ENCODE measurements at places on chromosomes 5 and 9. TPM values are rescaled to one million over a fixed set of nuclear protein-coding genes. Genes with fewer than 3 reads are reported as not detected.

Gene PRELID1
- 34.6 TPM for total RNA-seq

Gene VPS13A
- 45.9 TPM for total RNA-seq

Gene OSMR
- 2.0 TPM for total RNA-seq

Gene CHSY3
- 41.0 TPM for total RNA-seq

- no peak for DNase-seq
Observed at GRCh38 chr9:103900466-103900865, 193.6 kb upstream of the SMC2 start.

DNA sequence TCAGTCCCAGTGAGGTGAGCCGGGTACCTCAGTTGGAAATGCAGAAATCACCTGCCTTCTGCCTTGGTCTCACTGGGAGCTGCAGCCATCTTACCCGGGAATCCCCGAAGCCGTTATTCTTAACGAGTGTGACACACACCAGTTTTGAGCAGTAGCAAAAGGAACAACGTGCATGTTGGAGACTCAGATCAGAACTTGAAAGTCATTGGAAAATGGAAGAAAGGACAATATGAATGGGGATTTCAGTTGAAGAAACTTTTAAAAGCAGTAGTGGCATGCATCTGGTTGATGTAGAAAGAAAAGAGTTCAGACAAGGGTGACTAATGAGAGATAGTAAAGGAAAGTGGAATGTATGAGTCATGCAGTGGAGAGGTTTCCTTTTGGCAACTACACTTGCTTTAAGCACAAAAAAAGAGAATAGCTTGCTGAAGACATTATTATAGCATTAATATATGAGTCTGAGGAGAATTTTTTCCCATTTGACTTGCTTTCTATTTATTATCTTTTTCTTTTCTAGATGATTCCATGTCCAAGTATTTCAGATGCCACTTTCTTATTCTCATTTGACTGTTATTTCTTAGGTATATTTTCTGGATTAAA, 44.4 kb upstream of the ANKDD1B start:
- no peak for DNase-seq

- DNase-seq, result no peak
Observed at GRCh38 chr5:58615972-58616371, 33.1 kb downstream of the RAB3C start.

DNA sequence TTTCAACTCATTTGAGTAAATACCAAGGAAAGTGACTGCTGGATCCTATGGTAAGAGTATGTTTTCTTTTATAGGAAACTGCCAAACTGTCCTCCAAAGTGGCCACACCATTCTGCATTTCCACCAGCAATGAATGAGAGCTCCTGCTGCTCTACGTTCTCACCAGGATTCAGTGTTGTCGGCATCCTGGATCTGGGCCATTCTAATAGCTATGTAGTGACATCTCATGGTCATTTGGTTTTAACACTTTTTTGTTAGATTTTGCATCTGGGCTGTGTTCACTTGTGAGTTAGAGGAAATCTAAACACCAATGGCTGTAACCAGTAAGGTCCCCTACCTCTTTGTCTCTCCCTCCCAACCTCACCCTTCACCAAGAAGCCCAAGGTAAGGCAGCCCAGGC, 115.9 kb downstream of the ATPSCKMT start:
- no peak for DNase-seq

DNA sequence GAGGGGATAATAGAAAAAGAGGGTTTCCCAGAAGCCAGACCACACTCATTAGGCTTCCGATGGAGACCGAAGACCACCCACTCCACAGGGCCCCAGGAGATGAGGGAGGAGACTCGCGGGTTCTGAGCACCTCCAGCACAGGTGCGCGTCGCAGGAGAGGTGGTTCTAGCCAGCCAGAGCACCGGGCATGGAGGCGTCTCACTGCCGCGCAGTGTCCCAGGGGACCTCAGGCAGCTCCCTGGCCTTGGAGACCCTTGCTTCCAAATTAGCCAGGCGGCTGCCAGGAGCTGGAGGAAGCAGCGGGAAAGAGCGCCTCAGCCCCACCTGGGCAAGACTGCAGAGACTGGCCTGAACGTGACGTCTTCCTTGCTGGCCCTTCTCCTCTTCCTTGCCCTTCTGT, 115.4 kb upstream of the FBXL7 start:
- no peak for DNase-seq

- DNase-seq, result no peak
Observed at GRCh38 chr5:87877023-87877422, 391.6 kb downstream of the TMEM161B start.

GRCh38 chr5:138824924-138825863, 49.9 kb downstream of the LRRTM2 start:
- DNase-seq, result no peak

- peak; percentile 60 for DNase-seq
Observed at GRCh38 chr9:83622939-83623678, at the start of gene IDNK. IDNK (plus strand) TSS chr9:83623143; CDS start chr9:83623172, 29 bp downstream.

- no peak for DNase-seq
Observed at GRCh38 chr5:91495699-91496098, 112.6 kb upstream of the ARRDC3 start.

All from occipital lobe (tissue), 3 donors.